Femur (tissue), 1 donor: ENCODE measurements at places on chromosomes 7 and 10.

GRCh38 chr10:21501731-21502347 is 23.6 kb downstream of the SKIDA1 start:
- no peak for DNase-seq

- DNase-seq, result no peak
These were observed 63.5 kb upstream of the SLC39A12 start for GRCh38 chr10:17888189-17888588.

GRCh38 chr10:128860574-128860973 is 606.5 kb upstream of the MGMT start:
- DNase-seq, result no peak

- DNase-seq, result peak; percentile 13
These were observed 26.8 kb downstream of the ELFN1 start for GRCh38 chr7:1696671-1697498.

- DNase-seq, result no peak
These were observed 13.6 kb upstream of the BPGM start for GRCh38 chr7:134632937-134633540.

- DNase-seq, result no peak
These were observed 36.8 kb downstream of the HK1 start for GRCh38 chr10:69315100-69315542.

DNA sequence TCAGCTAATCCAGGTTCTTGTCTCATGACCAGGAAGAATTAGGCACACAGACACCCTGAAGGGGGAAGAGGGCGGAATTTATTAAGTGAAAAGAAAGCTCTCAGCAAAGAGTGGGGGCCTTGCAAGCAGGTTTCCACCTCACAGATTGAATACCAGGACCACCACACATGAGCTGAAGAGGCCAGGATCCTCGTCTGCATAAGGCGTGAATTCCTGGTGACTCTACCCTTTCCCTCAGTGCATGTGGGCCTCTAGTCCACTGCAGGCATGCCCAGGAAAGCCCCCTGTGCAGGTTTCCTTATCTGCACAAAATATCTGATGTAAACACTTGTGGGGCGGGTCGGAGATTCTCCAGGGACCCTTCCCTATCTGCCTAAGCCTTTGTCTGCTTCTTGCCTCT is 782.1 kb upstream of the LRRN3 start:
- no peak for DNase-seq

GRCh38 chr10:101818872-101819633 is 809 bp upstream of the OGA start:
- no peak for DNase-seq

GRCh38 chr10:17561111-17561510 is 56.1 kb downstream of the HACD1 start:
- no peak for DNase-seq

DNA sequence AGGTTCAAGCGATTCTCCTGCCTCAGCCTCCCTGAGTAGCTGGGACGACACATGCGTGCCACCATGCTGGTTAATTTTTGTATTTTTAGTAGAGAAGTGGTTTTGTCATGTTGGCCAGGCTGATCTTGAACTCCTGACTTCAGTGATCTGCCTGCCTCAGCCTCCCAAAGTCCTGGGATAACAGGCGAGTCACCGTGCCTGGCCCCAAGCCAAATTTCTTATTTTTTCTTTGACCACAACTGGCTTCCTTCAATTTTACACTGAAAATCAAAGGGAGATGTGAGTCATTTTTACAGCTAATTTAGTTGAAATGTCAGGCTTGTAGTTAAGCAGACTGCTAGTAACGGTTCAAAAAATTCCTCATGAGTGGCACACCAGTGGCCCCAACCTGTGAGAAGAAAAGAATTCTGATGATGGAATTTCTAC is 7.8 kb downstream of the RNF216 start:
- DNase-seq, result no peak

DNA sequence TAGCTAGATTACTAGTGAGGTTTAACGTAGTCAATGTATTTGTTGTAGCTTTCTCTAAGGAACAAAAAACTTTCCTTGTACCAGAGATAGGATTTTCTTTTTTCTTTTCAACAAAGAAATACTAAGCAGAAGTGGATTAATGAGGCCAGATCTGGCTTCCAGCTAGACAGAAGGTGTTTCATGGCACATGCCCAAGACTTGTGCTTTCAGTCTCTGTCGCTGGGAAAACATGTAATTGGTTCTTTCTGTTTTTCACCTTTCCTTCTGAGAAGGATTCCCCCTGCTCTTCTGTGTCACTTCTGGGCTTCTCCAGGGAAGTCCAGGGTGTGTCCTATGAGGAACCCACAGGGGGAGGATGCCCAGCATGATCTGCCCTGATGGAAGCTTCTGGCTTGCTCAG is 492.2 kb downstream of the CCSER2 start:
- no peak for DNase-seq

- peak; percentile 24 for DNase-seq
These were observed 314.8 kb downstream of the POM121L12 start for GRCh38 chr7:53350241-53350640.

DNA sequence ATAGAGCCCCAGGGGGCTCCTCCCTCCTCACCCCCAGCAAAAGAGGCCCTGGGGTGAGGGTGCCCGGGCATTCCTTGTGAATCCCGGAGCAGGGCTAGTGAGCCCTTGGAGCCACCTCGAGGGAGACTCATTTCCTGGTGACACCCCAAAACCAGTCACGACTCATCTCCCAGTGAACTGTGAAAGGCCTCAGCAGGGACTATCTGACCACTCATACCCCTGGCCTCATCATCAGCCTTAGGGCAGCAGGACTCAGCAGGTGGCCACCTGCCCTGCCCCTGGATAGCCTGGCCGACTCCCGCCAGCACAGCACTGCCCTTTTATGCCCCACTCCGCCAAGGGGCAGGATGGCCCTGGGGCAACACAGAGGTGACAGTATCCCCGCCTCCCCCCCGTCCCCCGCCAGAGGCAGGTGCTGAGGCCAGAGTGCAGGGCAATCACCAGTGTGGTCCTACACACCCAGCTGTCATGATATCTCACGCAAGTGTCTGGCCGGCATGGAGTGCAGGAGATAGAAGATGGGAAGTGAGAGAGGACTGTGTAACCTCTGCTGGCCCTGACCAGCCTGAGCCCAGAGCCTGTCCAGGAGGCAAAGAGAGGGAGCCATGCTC is 3.2 kb downstream of the SNCG start:
- DNase-seq, result no peak

DNA sequence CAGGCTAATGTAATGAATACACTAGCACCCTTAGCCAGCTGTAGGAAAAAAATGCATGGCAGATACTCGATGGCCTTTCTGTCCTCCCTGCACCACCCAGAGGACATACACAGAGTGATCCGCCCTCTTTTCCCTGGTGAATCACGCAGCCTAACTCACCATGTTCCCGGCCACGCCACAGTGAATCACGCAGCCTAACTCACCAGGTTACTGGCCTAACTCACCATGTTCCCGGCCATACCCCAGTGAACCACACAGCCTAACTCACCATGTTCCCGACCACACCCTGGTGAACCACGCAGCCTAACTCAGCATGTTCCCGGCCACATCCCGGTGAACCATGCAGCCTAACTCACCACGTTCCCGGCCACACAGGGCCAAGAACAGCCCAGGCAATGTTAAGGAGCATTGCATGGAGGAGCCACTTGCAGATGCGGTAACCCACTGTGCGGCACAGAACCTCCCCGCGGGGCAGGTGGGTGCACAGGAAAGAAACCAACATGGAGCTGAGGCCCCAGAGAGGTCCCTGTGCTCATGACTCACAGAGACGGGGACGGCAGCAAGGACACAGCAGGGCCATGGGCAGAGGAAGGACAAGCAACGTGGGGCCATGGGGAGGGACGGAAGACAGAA is 508.5 kb downstream of the DNAJB6 start:
- no peak for DNase-seq

DNA sequence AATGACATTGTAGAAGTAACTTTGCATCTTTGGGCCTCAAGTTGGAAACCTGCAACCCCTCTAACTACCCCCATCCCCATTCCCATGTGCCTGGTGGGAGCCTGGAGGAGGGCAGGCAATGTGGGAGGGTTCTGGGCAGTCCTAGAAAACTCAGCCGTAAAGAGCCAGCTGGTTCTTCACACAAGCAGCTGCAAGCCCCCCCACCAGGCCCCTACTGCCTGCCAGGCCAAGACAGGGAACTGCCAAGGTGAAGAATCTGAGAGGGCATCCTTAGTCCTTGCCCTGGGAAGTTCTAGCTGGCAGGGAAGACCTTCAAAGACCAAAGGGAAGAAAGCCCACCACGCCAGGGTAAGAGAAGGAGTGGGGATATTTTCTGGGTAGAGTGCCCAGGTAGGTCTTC is 12.2 kb upstream of the INMT start:
- DNase-seq, result no peak

- DNase-seq, result no peak
These were observed 759.3 kb upstream of the AUTS2 start for GRCh38 chr7:68839014-68839413.

- DNase-seq, result no peak
These were observed 21.8 kb downstream of the AUTS2 start for GRCh38 chr7:69620063-69620462.

GRCh38 chr10:93513091-93513490 is 16.7 kb downstream of the CEP55 start:
- DNase-seq, result no peak

- no peak for DNase-seq
These were observed 718 bp downstream of the DYNC2I1 start for GRCh38 chr7:158856883-158857668.

GRCh38 chr7:101399759-101400158 is 37.1 kb downstream of the COL26A1 start:
- DNase-seq, result peak; percentile 31

DNA sequence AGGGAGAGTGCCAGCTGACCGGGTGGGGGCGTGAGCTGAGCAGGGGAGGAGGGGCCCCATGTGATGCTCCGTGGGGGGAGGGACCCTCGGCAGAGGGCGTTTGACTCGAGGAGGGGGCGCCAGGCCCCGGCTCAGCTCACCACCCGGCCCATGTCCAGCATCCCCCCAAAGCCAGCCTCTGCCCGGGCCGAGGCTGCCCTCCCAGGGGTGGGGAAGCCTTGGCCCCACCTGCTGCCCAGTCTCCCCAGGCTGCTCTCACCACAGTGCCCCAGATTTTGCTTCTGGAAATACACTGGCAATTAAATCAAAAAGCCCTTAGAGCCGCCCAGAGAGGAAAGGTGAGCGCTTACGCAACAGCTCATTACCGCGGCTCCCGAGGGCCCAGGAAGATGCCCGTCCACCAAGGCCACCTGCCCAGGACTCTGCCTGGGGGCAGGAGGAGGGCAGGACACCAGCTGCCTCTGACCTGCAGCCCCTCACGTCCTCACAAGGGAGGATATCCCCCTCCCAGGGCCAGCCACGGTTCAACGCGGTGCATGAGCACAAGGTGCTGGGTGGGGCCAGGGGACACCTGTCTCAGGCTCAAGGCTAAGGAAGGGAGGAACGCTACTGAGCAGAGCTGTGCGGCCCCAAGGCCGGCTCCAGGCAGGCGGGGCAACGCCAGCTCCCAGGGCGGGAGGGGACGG is 70.0 kb upstream of the INPP5A start:
- DNase-seq, result peak; percentile 24

GRCh38 chr7:828793-829561 is 3.3 kb upstream of the SUN1 start:
- no peak for DNase-seq

- no peak for DNase-seq
These were observed 196.4 kb downstream of the EVX1 start for GRCh38 chr7:27438881-27439589.

DNA sequence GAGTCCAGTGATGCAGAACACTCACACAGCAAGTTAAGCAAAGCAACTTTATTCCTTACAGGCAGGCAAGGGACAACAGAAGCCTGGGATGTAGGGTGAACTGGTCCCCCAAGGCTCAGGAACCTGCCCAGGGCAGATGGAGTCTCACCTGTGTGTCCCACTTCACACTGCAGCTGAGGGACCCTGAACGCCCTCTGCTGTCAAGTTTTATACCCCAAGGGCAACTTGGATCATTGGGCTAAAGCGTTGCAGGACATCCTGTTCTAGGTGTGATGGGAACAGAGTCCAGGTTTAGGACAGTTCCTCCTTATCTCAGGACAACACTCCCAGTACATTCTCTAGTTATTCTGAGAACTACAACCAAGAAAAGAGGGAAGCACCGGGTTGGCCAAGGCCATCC is 49.5 kb upstream of the ZNF746 start:
- no peak for DNase-seq

DNA sequence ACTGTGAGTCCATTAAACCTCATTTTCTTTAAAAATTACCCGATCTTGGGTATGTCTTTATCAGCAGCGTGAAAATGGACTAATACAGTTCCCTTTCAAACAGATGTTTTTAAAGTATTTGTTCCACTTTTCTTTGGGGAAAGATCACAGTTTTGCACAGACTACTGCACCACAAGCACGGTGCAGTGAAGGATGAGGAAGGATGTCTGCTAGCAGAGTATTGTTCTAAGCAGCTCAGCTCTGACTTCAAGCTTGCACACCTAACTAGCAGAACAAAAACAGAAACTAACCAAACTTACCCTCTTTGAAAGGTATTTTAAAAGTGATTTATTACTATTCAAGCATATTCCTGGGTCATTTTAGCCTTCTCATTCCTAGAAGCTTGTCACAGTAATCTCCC is 20.0 kb downstream of the THNSL1 start:
- DNase-seq, result no peak

DNA sequence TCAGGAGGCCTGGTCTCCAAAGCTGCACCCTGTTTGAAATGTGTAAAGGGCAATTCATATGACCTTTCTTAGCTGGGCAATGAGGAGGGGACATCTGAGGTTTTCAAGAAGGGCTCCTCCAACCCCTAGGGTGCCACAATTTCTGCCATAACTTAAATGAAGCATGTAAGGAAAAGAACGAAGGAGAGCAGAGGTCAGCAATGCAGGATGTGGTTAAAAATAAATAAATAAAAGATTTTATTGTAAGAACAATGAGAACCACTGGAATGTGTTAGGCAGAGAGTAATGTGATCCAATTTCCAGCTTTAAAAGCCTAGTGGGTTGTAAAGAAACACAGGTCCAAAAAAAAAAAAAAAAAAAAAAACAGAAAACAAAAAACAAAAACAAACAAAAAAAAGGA is 673.1 kb downstream of the TNS3 start:
- no peak for DNase-seq

- DNase-seq, result peak; percentile 55
These were observed 473 bp downstream of the PPP1R9A start for GRCh38 chr7:94907811-94908322.

DNA sequence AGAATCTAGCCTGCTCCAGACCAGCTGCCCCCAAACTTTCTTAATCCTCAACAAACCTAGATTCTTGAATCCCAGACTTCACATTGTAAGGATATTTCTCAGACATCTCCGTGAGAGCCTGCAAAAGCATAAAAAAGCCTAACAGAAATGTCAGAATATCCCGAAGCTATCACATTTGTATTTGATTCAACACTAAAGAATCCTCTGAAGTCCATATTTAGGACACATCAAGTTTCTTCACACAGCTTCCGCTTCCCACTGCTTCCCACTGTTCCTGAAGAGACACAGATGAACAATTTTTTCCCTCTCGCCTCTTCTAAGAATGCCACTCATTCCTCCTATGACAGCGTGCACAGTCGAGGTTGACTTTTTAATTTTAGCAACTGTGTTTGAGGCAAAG is 396.2 kb upstream of the IGFBP3 start:
- DNase-seq, result no peak

GRCh38 chr7:99460651-99461050 is 5.3 kb downstream of the ATP5MF start:
- no peak for DNase-seq

- DNase-seq, result no peak
These were observed 68.2 kb upstream of the C10orf120 start for GRCh38 chr10:122767621-122768388.

- DNase-seq, result no peak
These were observed 49.0 kb upstream of the STK17A start for GRCh38 chr7:43533801-43534479.

GRCh38 chr7:76375251-76375650 is 16.5 kb upstream of the YWHAG start:
- no peak for DNase-seq

GRCh38 chr7:40621592-40621998 is 486.8 kb downstream of the SUGCT start:
- no peak for DNase-seq
